Progenitor cell of endocrine pancreas (in vitro differentiated cells): ENCODE measurements at places on chromosomes 3 and 15.

DNA sequence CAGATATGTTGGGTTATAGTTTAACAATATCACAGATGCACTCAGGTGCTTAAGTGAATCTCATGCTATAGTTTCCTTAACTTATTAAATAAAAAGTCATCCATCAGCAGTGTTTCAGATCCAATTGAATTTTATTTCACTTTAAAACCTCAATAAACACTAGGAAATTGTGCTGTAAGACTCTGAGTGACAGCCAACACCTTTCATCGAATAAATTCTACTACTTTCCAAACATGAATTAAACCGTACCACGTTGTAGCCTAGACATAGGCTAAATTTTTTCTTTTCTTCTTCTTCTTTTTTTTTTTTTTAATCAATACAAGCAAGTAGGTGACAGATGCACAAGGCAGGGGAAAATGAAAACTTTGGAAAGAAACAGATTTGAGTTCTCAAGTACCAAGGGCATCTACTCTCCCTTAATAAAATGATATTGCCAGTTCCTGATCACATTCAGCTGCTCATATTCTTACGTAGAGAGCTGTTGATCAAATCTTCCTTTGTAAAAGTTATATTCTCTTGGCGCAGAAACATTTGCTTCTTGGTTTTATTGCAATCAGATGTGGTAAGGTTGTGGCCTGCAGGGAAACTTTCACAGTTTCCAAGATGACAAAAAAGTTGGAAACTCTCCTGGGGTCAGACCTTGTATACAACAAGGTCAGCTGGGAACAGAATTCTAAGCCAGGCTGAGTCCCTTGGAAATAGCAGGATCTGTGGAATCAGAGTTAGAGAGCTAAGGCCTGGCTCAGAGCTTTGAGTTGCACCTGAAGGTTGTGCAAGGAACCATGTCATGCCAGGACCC, 147.7 kb downstream of the CD47 start:
- no peak for DNase-seq

- no peak for DNase-seq
Observed at GRCh38 chr3:67739851-67740250, 85.4 kb upstream of the SUCLG2 start.

- no peak for DNase-seq
Observed at GRCh38 chr3:54360320-54360719, 238.0 kb downstream of the CACNA2D3 start.

DNA sequence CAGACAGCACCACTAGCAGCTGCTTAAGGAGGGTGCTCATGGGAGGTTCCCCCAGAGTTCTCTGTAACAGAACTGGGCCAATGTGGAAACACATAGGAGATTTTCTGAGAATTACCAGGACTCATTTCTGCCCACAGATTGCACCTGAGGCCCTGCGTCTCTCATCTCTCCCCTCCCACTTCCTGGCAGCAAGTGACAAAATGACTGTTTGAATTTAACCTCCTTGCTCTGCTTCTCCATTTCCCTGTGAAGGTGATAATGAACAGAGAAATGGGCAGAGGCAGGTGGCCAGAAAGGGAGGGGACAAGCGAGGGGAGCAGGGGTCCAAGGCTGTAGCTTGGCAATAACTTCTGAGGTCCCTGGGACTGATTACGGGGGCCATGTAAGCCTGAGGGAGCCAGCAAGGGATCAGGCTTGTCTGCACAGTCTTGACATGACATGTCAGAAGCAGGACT, 8.0 kb downstream of the EPHB1 start:
- no peak for DNase-seq

- DNase-seq: no peak
Observed at GRCh38 chr3:46912986-46913385, 35.5 kb downstream of the PTH1R start.

DNA sequence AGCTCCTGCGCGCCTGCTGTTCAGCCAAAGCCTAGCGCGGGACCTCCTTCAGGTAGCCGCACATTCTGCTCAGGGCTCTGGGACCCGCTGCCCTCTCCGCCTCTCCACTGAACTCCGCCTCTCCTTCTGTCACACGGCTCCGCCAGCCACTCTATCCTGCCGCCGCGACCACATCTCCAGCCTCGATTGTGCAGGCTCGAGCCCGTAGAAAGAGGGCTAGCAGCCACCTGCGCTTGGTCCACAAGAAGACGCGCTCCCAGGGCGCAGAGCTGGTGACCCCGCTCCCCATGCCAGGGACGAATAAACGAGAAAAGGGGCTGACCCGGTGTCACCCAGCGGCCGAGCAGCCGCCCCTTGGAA, 1.1 kb upstream of the VIPR1 start:
- peak; percentile 12 for DNase-seq

DNA sequence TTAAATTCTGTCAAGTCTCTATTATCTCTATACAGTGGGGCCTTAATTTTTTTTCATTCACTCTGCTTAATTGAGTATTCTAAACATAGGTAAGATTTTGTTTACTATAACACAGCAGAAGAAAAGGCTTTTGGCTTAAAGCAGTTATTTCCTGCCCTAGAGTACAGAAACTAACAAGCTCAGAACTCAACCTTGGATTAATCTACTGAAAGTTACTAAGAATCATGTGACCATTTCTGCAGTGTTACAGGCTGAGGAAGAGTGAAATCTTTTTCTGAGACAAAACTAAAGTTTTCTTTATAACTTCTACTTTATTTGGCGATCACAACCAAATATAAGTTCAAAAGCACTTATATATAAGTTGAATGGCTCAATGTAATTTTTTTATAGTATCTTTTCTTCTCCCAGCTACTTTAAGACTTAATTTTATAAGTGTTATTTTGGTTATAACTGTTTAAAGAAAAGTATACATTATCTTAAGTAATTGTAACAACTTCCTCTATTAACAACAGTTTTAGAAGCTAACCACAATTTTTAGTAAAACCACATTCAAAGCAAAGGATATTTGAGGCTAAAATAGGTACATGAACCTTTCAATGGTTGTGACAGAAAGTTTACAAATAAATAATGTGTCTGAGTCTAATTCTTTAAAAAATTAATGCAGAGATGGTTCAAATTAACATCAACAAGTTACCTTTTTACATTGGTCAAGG, 240.6 kb upstream of the NAALADL2 start:
- DNase-seq: no peak

DNA sequence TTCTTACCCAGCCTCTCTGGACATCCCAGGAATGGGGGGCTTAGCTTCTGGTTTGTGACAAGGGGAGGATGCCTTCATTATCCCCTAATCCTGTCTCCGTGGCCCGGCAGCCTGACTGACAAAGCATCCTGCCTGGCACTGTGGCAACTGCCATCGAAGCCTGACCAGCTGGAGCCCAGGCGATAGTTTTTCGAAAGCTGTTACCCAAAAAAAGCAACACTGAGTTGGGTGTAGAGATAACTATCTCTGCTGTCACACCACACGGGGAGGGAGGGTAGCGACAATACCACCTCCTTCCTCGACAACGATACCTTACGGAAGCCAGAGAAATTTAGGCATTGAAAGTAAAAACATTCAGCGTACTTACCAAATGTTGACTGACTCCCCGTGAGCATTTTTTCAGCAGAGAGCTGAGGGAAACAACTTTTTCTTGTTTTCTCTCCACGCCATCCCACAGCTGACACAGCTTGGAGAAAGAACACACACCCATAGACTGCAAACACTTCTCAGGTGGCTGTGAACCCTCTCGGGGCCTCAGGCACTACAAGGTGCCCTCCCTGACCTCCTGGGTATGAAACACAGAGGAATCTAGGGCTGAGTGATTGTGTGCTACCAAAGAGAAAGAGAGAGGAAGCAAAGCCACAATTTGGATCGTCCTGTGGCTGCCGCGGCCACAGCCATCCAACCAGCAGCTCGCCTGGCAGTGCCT, 361.9 kb upstream of the ICE2 start:
- DNase-seq: no peak

DNA sequence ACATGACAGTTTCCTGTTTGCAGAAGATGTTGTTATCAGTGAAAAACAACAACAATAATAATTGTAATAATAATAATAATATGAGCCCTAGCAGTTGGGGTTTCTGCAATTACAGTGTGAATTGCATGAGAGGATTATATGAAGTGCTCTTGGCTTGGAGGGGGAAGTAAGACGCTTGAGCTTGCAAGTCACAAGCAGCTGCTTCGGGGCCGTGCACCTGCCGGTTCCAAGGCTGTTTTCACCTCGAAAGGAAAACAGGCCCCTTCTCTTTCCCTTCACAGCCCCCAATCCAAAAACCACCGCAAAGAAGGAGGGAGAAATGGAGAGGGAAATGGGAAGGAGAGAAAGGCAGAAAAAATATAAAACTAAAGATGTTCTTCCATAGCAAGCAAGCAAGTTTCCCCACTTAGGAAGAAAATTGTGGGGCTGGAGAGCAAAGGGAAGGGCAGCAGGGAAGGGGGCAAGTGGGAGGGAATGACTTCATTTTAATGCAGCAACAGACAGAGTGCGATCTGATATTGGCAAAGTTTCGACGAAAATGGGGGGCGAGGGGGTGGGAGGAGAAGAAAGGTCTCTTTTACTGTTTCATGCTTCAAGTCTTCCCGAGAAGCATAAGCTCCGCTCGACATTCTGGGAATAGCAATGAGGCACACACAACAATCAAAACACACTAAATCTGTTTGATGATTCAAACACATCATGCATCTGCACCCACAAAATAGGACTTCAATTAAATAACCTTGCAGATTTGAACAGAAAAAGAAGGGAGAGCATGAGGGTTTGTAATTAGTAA, 284.2 kb upstream of the ATP11B start:
- DNase-seq: no peak

DNA sequence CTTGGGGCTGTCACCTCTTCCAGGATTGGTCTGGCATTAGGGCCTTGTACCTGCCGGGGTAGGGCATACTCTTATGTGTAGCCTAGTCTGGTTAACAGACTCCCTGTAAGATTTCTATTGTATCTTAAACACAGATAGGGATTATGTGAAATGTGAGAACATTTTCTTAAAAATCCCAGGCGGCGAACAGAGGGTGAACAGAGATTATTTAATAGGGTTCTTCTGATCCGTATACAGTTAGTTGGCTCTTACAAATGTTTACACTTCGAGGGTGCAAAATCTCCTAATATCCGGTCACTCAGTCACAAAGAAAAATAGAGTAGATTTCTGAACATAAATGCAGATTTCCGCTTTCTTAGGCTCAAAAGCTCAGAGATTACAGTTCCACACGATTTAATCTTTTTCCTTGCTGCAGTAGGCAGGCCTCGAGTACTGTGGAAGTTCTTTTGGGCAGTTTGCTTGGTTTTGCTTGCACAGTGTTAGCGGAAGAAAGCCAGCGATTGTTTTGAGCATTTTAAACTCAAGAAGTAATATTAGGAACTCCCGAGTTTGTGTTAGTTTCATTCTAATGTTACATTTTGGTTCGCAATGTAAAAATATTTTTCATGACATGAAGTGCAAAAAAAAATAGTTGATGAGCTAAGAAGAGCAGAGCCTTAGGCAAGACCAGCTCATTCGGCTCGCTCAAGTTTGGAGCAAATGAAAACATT, 993 bp downstream of the PLCL2 start:
- DNase-seq: no peak

DNA sequence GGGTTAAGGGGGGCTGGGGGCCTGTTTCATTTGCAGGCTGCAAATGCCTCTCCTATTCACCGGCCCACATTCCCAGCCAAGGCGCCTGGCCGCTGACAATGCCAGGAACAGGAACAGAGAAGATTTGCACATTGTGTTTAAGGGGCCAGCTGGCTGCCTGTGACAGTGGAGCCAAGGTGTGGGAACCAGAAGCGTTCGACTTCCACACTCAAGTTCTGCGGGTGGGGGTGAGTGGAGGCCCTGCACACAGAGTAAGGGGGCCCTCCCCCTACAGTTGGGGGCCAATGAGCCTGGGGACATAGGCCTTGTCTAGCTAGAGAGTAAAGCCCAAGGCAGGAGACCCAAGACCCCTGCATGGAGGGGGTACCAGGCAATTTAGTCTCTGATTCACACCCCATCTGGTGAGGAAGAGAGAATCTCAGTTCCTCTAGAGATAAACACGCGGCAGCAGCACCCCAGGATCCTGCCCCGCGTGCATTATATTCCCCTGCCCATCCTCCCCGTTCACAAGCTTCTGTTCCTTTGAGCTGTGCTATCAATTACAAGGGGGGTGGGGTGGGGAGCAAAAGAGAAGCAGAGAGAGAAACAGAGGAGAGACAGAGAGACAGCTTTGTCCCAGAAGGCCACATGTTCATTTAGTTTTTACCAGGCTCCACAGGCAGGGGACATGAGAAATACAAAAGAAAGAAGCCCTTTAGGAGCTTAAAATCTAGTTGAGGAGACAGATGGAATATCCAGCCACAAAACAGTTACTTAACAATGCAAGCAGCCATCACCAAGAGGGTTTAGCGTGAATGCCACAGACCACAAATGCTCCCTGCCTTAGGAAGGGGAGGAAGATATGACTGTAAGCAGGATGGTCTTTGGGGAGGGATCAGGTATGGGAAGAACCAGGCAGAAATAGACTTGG, 9.2 kb downstream of the IGDCC3 start:
- DNase-seq: no peak

DNA sequence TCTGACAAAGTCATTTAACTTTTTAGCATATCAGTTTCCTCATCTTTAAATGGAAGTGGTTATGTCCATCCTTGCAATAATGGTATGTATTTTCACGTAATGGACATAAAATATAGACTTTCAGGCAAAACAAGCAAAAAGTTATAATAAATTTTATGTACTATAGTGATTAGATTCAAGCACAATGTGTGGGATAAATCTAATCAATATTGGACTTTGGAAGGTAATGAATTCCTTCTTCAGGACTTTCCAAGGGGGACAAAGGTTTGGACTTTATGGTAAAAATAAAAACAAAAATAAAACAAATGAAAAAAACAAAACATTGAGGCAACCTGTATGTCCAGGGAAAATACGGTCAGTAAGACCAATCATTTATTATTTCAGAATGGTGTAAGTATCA, 357.7 kb downstream of the ROBO1 start:
- no peak for DNase-seq

DNA sequence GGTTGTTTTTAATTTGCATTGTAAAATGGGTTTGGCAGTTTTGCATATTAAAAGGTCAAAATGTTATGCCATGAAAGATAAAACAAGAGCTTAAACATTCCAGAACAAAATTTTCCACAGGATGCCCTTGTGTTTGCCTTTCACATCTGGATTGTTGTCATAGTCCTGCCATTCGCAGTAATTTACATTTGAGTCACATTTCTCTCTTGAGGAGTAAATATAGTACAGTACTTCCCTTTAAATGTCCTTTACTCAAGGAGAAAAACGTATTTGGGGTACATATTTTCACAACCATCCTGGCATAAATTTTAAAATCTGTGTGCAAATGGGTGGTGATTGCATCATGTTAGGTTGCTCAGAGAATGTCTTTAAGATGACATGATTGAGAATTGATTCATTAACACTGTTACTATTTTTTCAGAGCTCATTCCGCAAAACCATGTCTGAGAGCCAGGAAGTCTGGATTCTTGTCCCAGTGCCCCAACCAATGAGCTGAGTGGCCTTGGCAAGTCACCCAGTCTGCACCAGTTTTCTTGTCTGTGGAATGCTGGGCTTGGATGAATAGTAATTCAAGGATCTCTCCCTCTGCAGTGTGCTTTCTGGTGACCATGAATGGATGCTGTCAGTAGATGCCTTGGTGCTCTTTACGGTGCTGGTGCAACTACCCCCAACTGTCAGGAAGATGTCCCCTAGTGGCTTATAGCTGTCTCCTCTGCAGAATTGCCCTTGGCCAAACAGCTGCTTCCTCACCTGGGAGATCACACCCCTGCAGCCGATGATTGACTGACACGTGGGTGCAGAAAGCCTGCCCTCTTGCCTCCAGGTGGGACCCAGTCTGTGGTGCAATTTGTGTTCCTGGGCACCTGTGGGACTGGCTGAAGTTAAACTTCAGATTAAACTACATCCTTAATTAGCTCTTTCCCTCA, 43.0 kb downstream of the ABHD5 start:
- DNase-seq: no peak
